ENCODE measurements at places on chromosomes 7 and 10.

DNA sequence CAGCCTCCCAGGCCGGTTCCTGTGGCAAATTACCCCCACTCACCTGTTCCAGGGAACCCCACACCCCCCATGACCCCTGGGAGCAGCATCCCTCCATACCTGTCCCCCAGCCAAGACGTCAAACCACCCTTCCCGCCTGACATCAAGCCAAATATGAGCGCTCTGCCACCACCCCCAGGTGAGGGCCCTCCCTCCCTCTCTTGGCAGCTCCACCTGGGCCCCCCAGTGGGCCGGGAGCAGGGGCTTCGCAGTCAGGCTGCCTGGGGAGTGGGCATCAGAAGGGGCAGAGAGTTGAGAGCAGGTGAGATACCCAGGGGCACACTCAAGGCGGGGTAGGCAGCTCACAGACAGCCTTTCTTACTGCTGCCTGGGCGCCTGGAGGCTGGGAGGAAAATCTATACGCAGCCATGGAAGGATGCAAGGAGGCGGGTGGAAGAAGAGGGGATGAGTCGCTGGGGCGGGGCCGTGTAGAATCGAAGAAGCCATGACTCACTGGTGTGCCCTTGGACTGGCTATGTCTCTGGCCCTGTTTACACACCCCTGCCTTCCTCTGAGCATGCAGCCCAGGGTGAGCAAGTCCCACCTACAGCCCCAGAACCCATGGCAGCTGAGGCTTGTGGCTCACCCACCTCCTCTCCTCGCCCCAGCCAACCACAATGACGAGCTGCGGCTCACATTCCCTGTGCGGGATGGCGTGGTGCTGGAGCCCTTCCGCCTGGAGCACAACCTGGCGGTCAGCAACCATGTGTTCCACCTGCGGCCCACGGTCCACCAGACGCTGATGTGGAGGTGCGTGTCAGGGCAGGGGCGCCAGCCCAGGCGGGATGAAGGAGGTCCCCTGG, 48.6 kb upstream of the PPIF start:
- H3K4me3 ChIP-seq, result no peak overlapping the region
- peaks cover 27% of the 10 kb centered on the region for H3K36me3 ChIP-seq
- no peak for DNase-seq

DNA sequence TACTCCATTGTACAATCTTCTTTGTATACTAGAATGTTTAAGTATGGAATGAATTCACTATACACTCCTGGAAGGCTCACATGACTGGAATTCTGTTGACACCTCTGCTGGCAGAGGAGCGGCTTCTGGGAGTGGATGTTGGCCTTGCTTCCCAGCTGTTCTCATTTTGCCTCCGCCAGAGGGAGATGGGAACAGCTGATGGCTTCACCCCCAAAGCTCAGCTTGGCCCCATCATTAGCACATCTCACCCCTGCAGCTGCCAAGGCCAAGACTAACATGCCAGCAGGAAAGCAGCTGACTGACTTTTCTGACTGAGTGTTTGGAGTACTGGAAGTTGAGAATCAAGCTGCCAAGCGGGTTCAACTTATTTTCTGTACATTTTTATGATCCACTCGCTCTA, 15.1 kb downstream of the ADAM12 start:
- no peaks in the 10 kb centered on the region for H3K27me3 ChIP-seq
- H3K4me3 ChIP-seq, result no peak overlapping the region
- H3K4me1 ChIP-seq, result no peaks in the 10 kb centered on the region

GRCh38 chr7:113756250-113756649, 162.6 kb downstream of the PPP1R3A start:
- no peaks in the 10 kb centered on the region for H3K4me1 ChIP-seq
- no peaks in the 10 kb centered on the region for H3K36me3 ChIP-seq
- no peak overlapping the region for H3K4me3 ChIP-seq
- DNase-seq, result no peak
- no peak overlapping the region for H3K27ac ChIP-seq
- no peaks in the 10 kb centered on the region for H3K27me3 ChIP-seq

DNA sequence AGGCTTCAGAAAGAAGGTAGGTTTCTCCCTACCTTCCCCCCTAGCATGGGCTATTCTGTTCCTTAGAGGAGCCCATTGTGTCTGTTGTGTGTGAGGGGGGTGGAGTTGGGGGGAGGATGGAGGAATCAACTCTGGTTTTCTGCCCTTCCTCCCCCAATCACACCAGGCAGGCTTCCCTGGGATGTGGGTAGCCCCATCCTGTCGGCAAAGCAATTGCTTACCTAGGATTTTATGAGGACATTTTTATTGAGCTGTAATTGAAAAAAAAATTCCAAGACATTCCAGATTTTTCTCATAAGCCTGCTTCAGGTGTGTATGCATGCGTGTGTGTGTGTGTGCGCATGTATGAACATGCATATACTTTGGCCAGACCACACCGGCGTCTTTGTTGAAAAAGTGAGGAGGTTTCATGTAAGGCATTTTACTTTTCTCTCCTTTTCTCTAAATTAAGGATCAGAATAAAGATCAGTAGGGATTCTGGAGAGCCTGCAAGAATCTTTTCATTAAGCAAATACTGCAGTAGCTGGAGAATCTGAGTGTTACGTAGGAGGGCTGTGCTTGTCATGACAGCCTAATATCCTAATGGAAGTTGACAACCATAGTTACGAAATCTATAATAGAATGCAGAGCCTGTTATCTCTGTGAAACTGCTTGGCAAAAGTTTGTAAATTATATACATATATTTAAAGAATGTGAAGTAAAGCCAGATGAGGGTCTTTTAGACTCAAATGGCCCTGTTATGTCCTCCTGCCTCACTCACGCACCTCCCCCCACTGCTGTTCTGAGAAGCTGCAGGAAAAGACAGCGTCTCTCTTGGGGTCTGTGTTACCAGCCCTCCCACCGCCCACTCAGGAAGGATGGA, 27.3 kb upstream of the SAMD8 start:
- no peaks in the 10 kb centered on the region for H3K4me1 ChIP-seq
- H3K4me3 ChIP-seq, result no peak overlapping the region
- H3K27ac ChIP-seq, result no peak overlapping the region

- no peak overlapping the region for H3K4me3 ChIP-seq
- no peaks in the 10 kb centered on the region for H3K27me3 ChIP-seq
- H3K36me3 ChIP-seq, result no peaks in the 10 kb centered on the region
- no peak overlapping the region for H3K27ac ChIP-seq
- peaks cover 11% of the 10 kb centered on the region for H3K4me1 ChIP-seq
- DNase-seq, result no peak
Observed at GRCh38 chr10:73889014-73889413, 14.7 kb upstream of the CAMK2G start.

- no peaks in the 10 kb centered on the region for H3K4me1 ChIP-seq
- no peak for DNase-seq
- peaks cover 4% of the 10 kb centered on the region for H3K36me3 ChIP-seq
- H3K27me3 ChIP-seq, result no peaks in the 10 kb centered on the region
- H3K4me3 ChIP-seq, result no peak overlapping the region
- no peak overlapping the region for H3K27ac ChIP-seq
Observed at GRCh38 chr10:72379062-72379461, 24.3 kb upstream of the DNAJB12 start.

DNA sequence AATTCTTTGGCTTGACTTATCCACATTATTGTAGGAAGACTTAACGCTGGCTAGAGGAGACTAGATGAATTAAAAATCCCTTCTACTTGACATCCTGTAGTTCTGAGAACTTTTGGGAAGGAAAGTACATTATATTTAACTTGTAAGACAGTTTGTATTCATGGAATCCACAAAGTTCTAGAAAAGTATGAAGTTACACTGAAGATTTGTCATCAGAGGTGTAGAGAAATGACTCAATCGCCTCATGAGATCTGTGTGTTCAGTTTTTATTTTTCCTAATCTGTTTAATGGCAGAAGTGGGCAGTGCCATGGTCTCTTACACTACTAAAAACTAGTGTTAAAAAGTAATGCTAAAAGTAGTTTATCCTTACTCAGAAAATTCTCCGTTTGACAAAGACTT, 89.1 kb upstream of the SMIM30 start:
- H3K4me1 ChIP-seq, result no peaks in the 10 kb centered on the region
- no peak for DNase-seq
- H3K27ac ChIP-seq, result no peak overlapping the region
- H3K4me3 ChIP-seq, result no peak overlapping the region
- no peaks in the 10 kb centered on the region for H3K27me3 ChIP-seq
- no peaks in the 10 kb centered on the region for H3K36me3 ChIP-seq

DNA sequence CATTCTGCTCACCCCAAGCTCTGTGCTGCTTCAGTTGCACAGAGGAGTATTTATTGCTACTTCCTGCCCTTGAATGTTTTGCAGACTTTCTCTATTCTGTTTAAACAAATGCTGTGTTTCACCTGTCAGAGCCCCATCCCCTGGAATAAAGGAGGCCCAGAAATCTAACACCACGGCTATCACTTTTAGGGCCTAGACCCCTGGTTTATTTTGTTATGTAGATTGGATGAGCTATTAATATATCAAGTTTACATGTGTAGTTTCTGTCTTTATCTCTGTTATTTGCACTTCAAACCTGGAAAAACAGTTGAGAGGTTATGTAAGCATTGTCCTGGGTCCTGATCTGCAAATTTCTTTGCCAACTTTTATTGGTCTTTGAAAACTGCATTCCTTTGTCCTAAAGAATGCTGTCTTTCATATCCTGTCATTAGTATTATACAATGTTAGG, 630.1 kb downstream of the PARD3 start:
- no peaks in the 10 kb centered on the region for H3K36me3 ChIP-seq
- no peaks in the 10 kb centered on the region for H3K4me1 ChIP-seq
- peaks cover 27% of the 10 kb centered on the region for H3K27me3 ChIP-seq
- no peak overlapping the region for H3K27ac ChIP-seq

DNA sequence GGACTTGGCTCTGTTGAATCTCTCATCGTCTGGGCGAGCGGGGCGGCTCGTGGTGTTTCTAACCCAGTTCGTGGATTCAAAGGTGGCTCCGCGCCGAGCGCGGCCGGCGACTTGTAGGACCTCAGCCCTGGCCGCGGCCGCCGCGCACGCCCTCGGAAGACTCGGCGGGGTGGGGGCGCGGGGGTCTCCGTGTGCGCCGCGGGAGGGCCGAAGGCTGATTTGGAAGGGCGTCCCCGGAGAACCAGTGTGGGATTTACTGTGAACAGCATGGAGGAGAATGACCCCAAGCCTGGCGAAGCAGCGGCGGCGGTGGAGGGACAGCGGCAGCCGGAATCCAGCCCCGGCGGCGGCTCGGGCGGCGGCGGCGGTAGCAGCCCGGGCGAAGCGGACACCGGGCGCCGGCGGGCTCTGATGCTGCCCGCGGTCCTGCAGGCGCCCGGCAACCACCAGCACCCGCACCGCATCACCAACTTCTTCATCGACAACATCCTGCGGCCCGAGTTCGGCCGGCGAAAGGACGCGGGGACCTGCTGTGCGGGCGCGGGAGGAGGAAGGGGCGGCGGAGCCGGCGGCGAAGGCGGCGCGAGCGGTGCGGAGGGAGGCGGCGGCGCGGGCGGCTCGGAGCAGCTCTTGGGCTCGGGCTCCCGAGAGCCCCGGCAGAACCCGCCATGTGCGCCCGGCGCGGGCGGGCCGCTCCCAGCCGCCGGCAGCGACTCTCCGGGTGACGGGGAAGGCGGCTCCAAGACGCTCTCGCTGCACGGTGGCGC, at the start of gene EN2:
EN2 (plus strand) TSS at position 19 of the 767 bp plus-strand sequence; CDS start at position 268, 249 bp downstream.
- peaks cover 75% of the 10 kb centered on the region for H3K27me3 ChIP-seq
- H3K4me3 ChIP-seq, result peak within 1 kb of the TSS; percentile 74
- no peak for DNase-seq

DNA sequence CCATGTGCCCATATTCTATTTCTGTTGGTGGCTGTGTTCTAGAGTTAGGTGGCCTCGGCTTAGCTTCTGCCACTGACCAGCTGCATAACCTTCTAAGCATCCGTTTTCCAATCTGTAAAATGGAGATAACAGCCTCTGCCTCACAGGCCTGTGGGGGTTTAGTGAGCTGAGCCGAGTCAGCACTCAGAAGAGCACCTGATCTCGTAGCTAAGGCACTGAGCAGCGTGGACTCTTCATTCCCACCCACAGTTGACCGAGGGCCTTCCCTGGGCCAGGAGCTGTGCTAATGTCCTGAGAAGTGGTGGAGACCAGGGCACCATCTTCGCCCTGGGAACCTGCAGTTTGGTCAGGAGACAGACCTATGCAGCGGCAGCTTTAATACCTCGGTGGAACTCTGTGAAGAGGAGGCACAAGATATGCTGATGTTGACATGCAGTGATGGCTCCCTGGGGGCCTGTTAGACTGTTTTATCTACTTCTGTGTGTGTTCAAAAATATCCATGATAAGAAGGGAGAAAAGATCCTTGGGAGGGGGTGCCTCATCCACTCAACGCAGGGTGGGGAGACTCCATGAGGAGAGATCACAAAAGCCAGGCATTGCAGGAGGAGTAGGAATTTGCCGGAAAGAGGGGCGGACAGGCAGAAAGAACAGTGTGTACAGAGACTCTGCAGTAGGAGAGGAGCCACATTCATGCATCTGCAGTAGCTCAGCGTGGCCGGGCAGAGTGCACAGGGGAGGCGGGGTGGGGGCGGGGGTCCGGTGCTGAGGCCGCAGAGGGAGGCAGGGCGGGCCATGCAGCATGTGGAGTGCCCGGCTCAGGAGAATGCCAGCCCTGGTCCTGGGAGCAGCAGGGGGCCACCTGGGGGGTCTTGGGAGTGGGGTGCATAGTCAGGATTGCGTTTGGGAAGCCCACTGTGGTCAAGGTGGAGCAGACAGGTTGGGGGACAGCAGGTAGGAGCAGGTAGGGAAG, 136.8 kb downstream of the C10orf105 start:
- DNase-seq, result no peak
- H3K27me3 ChIP-seq, result peaks cover 24% of the 10 kb centered on the region
- H3K27ac ChIP-seq, result no peak overlapping the region
- H3K4me3 ChIP-seq, result no peak overlapping the region
- H3K4me1 ChIP-seq, result no peaks in the 10 kb centered on the region
- H3K36me3 ChIP-seq, result no peaks in the 10 kb centered on the region

DNA sequence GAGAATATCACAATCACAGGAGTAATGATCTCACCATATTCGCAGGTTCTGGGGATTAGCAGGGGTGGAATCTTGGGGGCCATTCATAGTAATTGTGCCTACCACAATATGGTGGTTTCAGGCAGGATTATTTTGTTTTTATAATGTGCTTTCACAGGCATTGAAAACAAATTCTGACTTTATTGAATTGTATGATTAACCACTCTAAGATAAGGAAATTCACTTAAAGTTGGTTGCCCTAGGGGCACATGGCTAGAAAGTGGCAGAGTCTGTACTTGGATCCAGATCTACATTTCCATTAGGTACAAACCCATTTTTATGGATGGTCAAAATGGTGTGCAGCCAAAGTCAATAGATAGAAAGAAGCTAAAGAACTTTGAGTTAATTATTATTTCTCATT, 1.7 kb downstream of the CROT start:
- H3K4me1 ChIP-seq, result peaks cover 33% of the 10 kb centered on the region
- no peak for DNase-seq
- H3K27me3 ChIP-seq, result no peaks in the 10 kb centered on the region
- peak overlapping the region; percentile 90 for H3K4me3 ChIP-seq
- no peak overlapping the region for H3K27ac ChIP-seq

All from central memory CD8-positive, alpha-beta T cell (primary cell).